ENCODE measurements at places on chromosomes 7 and 10.

- DNase-seq = no peak
These were observed 1.4 kb upstream of the PODXL start for GRCh38 chr7:131557652-131558385.

DNA sequence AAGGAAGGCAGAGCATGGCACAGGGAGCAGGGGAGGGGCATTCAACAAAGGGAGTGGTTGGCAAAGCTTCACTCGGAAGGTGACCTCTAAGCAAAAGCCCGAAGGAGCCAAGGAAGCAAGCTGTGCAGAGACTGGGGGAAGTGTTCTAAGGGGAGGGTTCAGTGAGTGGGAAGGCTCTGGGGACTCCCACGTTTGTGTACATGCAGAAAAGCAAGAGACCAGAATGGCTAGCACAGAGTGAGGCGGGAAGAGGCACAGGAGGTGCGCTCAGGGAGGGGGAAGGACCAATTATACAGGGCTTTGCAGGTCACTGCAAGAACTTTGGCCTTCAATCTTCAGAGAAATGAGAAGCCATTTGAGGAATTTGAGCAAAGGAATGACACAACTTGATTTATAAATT, 7.4 kb downstream of the ARHGAP21 start:
- DNase-seq = no peak

DNA sequence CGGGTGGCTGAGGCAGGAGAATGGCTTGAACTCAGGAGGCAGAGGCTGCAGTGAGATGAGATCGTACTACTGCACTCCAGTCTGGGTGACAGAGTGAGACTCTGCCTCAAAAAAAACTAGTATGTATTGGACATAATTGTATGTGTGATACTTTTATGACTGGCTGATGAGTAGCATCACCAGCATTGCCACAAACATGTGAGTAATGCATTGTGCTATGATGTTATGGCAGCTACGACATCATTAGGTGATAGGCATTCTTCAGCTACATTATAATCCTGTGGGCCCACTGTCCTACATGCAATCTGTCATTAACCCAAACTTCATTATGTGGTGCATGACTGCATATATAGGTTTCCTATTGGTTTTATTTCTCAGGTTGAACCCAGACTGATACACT, 352.4 kb downstream of the GALNT17 start:
- no peak for DNase-seq

DNA sequence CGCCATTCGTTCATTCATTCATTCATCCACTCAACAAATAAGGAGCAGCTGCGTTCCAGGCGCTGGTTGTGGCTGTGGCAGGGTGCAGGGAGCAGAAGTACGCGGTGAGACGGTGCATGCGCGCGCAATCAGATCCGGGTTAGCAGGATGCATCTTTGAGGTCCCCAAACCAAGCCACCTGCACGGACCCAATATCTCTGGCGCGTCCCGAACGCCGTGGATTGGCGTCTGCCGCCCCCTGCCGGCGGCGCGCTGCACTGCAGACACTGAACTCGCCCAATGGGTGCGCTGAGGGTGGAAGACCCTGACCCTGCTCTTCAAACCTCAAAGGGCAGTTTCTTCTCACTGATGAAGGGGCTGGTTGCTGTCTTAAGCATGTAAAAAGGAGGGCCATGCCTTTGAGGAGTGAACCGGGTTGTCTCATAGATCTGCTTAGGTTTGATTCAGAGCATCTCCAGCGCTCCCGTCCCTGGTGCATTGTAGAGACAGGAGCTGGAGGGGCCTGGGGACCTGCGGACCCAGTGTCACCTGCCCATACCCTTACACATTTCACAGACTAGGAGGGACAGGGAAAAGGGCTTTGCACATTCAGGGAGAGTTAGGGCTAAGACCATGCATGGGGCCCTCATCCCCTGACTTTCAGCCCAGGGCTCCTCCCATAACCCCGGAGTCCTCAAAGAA, 102.5 kb downstream of the RAMP3 start:
- DNase-seq = peak; percentile 65

GRCh38 chr7:1857487-1858421, 187.7 kb downstream of the ELFN1 start:
- no peak for DNase-seq

DNA sequence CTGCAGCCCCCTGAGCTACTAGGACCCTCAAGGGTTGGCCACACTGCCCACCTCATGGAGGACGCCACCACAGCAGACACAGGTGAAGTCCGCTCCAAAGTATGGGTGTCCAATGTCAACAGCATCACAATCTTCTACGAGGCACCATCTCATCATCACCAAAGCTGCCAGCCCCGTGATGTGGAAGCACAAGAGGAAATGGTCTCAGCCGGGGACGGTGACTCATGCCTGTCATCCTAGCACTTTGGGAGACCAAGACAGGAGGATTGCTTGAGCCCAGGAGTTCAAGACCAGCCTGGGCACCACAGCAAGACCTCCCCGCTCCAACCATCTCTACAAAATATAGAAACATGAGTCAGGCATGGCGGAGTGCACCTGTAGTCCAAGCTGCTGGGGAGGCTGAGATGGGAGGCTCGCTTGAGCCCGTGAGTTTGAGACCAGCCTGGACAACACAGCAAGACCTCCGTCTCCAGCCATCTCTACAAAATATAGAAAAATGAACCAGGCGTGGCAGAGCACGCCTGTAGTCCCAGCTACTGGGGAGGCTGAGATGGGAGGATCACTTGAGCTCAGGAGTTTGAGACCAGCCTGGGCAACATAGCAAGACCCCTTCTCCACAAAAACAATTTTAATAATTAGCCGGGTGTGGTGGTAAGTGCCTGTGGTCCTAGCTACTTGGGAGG, 48.8 kb upstream of the MYL10 start:
- no peak for DNase-seq

Measured in stimulated activated CD4-positive, alpha-beta T cell treated with anti-CD3 and anti-CD28 coated beads, Interleukin-1b, Interleukin-23, amount 100 ng/mL, for 1 hour (primary cell).